Stimulated activated CD4-positive, alpha-beta T cell treated with anti-CD3 and anti-CD28 coated beads, Interleukin-1b, Interleukin-23, amount 100 ng/mL, for 1 hour (primary cell): ENCODE measurements at places on chromosomes 1 and 21.

- no peak for DNase-seq
Measured at GRCh38 chr1:220386494-220387195, 114.4 kb upstream of the RAB3GAP2 start.

DNA sequence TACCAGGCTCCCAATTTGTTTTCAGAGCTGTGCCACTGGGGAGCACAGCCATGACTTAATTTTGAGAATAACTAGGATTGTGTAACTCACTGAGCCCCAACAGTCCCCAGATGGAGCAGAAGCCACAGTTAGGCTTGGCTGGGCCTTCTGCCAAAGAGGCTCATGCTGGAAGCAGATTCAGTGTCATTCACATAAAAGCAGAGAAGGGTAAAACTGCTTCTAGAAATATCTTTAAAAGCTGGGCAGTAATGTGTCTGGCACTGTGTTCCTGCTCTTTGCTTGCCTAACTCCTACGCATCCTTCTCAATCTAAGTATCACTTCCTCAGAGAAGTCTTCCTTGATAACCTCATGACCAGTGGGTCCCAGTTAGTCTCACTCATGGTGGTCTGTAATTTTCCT lies 20.3 kb downstream of the STK40 start:
- DNase-seq: no peak

GRCh38 chr1:231329483-231329882 lies 8.2 kb downstream of the EXOC8 start:
- no peak for DNase-seq

- DNase-seq: no peak
Measured at GRCh38 chr1:188043536-188044245, 1214.9 kb downstream of the PLA2G4A start.

DNA sequence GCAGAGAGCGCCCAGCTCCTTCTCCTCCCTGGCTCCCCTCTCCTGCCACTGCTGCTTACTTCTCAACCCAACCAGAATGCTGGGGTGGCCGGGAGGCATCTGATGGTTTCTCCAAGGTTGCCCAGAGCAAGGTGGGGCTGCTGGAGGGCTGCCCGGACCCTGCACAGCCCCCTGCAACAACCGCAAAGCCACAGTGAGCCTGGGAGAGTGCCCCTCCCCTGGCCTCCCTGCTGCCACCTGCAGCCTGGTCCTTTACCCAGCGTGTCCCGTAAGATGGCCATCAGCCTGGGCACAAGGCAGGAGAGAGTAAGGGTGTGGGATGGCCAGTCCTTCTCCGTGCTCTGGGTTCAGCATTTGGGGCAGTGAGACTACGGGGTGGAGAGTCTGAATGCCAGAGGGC lies 17.0 kb downstream of the MX2 start:
- DNase-seq: no peak

DNA sequence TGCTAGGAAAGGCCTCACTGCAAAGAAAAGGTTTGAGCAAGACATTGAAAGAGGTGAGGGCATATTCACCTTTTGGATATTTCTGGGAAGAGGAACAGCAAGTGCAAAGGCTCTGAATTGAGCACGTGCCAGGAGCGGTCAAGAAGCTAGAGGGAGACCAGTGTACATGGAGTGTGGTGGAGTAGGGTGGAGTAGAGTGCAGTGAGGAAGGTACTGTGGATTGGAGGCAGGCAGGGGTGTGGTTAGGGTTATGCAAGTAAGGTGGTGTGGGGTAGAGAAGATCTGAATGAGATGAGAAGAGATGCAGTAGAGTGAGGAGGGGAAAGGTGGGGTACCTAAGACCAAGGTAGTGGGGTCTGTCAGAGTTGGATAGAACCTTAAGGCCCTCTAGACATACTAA lies 119.6 kb downstream of the OMA1 start:
- DNase-seq: no peak

GRCh38 chr1:174818951-174819350 lies 180.8 kb upstream of the CACYBP start:
- DNase-seq: no peak
